Kidney epithelial cell (primary cell): ENCODE measurements at places on chromosomes 1 and 21. TPM values are rescaled to one million over a fixed set of nuclear protein-coding genes. Genes with fewer than 3 reads are reported as not detected.

DNA sequence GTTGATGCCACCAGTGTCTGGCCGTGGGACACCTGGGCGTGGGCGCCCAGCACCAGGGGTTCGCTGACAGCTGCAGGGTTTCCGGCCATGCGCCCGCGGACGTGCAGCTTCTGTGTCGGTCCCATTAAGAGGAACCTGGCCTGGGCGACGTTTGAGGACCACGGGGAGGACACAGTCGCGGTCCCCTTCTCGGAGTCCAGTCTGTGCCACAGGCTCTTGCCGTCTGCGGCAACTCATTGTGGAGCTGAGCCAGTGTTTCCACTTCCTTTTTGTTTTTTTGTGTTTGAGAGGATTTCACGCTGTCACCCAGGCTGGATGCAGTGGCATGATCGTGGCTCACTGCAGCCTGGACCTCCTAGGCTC lies 1.6 kb upstream of the C1orf159 start:
- DNase-seq = no peak

Gene NTNG1
- total RNA-seq = 3.7 and 5.2 TPM in 2 replicates

Gene RUNX3
- total RNA-seq = 0.38 and 0.82 TPM in 2 replicates

- DNase-seq = no peak
These were observed 34.1 kb upstream of the C1orf21 start for GRCh38 chr1:184352776-184353175.

- no peak for DNase-seq
These were observed 386.9 kb upstream of the PROX1 start for GRCh38 chr1:213600879-213601278.

- DNase-seq = no peak
These were observed 37.2 kb upstream of the TSPEAR start for GRCh38 chr21:44748621-44749020.

Gene LCE3D
- total RNA-seq = not detected in 2 replicates

Gene LCE3E
- not detected in 2 replicates for total RNA-seq
